Nasal cavity respiratory epithelium epithelial cell of viscerocranial mucosa (primary cell): ENCODE measurements at places on chromosomes 2 and 18. TPM values are rescaled to one million over a fixed set of nuclear protein-coding genes. Genes with fewer than 3 reads are reported as not detected.

SCYGR4 gene
- total RNA-seq, result not detected in 2 replicates

SATB2 gene
- 0.68 and 3.5 TPM in 2 replicates for total RNA-seq

DSG3 gene
- 612 and 765 TPM in 2 replicates for total RNA-seq

SKA1 gene
- under 0.01 and 0.34 TPM in 2 replicates for total RNA-seq

POU3F3 gene
- total RNA-seq, result not detected in 2 replicates

GAREM1 gene
- 9.2 and 17.1 TPM in 2 replicates for total RNA-seq

VWC2L gene
- 0.07 TPM in 1 of 2 replicates, not detected in the other for total RNA-seq

CCBE1 gene
- 0.28 and 2.1 TPM in 2 replicates for total RNA-seq

C2orf69 gene
- 15.1 and 18.5 TPM in 2 replicates for total RNA-seq

LIMS2 gene
- total RNA-seq, result 0.21 TPM in 1 of 2 replicates, not detected in the other
